SW480 (cell line): ENCODE measurements at places on chromosomes 3 and 15.
A peak's percentile ranks its signal among the peaks of the same experiment; 100 is the strongest.

GRCh38 chr3:139119331-139120025, 74.8 kb upstream of the PRR23C start:
- DNase-seq: no peak

DNA sequence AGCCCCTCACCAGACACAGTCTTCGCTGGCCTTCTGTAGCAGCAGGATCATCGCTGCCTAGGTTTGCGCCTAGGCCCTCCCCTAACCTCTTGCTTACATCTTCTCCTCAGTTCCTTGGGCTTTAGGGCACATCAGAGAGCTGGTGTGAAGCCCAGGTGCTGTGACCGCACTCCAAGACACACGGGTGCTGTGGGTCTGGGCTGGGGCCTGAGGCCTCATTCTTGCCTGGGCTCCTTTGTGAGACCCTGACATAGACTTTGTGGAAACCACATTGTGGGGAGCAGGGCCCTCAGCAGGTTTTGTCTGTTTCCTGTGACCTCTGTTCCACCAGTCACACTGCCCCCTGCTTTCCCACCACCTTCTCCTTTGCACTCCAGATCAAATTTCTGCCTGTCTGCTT, 8.0 kb downstream of the AMIGO3 start:
- DNase-seq: no peak

DNA sequence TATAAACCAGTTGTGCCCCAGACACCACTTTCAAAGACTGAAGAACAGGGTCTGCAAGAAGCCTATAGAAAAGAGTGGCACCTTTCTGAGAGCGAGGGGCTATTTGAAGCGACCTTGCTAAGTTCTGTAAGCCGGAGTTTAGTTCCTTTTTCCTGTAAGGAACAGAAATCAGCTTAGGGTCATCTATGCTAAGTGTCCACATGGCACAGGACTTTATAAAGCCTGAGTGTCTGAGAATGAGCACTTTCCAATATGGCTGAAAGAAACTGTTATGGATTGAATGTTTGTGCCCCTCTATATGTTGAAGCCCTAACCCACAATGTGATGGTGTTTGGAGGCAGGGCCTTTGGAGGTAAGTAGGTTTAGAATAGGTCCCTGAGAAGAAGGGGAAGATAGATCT, 4.0 kb upstream of the A4GNT start:
- DNase-seq: no peak

- peak; percentile 63 for DNase-seq
Measured at GRCh38 chr15:99426431-99427105, 139.2 kb upstream of the MEF2A start.

DNA sequence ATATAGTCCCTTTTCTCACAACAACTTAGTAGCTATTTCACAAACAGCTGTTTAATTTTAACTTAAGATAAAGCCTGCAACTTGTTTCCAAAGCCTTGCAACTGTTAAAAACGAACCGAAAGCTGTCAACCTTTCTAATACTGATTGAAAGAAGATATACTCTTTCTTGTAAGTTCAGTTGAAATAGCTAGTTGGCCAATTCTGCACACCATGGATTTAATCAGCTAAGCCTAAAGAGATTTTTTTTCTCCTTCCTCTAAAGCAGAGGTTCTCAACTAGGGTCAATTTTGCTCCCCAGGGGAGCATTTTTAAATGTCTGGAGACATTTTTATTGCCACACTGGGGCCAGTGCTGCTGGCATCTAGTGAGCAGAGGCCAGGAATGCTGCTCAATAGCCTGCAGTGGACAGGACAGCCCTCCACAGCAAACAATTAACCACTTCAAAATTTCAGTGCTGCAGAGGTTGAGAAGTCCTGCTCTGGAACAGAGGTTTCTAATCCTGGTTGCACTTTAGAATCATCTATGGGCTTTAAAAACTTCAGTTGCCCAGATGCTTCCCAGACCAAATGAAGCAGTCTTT, 26.2 kb downstream of the MINDY4B start:
- DNase-seq: no peak

DNA sequence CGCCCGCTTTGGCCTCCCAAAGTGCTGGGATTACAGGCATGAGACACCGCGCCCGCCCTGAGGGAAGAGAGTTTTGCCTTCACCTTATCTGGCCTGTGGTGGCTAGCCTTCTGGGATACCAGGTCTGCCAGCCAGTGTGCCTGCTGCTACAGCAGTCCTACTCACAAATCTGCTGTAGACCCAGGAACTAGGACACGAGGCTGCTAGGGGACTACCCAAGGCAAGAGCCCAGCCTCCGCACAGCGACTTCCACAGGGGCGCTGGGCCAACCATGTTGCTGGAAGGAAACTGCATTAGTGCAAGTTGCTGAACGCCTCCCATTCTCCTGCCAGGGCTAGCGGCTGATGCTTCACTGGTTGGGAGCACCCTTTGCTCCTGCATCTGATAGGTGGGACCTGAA, 53.7 kb downstream of the DHX30 start:
- DNase-seq: no peak

DNA sequence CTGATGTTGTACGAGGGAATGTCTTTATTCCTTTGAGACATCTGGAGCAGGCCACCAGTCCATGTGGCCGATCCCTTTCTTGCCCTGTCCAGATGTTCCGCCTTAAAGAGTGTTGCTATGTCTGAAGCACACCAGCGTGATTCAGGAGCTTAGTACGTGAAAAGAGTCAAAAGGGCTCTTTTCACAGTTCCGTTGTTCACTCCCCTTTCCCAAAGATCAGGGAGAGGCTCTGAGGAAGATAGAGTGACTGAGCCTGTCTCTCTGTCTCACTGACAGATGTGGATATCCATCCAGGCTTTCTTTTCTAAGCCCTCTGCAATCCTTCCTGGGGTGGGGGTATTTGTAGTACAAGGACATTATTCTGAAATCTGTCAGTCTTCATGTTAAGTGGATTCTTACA, 262.5 kb upstream of the LRTM1 start:
- peak; percentile 40 for DNase-seq

GRCh38 chr3:152578769-152579168, 256.2 kb upstream of the P2RY1 start:
- no peak for DNase-seq

- no peak for DNase-seq
Measured at GRCh38 chr3:87201727-87202126, 25.4 kb upstream of the CHMP2B start.

GRCh38 chr15:73341886-73342600, 26.7 kb downstream of the HCN4 start:
- DNase-seq: no peak

GRCh38 chr15:85289677-85290365, 90.6 kb upstream of the AKAP13 start:
- DNase-seq: peak; percentile 81

DNA sequence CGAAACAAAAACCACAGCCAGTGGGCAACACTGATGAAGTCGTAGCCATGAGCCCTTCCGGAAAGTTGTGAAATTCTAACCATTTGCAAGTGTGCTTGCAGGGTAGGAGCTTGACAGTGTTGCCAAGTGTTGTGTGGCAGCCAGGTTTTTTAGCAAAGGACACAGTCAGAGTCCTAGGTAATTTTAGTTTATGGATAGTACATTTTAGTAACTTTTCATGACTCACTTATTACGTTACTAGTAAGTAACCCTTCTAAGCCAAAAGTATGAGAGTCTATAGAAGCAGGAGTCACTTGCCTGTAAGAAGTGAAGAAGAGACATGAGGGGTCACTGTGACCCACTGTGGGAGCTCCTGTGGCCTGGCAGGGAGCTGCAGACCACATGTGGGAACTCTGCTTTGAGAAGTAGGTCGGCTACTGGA, 54.8 kb upstream of the ADPGK start:
- DNase-seq: no peak

- no peak for DNase-seq
Measured at GRCh38 chr15:27479296-27480140, 508.5 kb downstream of the GABRG3 start.

GRCh38 chr15:65916041-65916663, 46.9 kb downstream of the RAB11A start:
- DNase-seq: peak; percentile 14

- no peak for DNase-seq
Measured at GRCh38 chr3:100463646-100464155, 28.7 kb upstream of the TMEM45A start.

DNA sequence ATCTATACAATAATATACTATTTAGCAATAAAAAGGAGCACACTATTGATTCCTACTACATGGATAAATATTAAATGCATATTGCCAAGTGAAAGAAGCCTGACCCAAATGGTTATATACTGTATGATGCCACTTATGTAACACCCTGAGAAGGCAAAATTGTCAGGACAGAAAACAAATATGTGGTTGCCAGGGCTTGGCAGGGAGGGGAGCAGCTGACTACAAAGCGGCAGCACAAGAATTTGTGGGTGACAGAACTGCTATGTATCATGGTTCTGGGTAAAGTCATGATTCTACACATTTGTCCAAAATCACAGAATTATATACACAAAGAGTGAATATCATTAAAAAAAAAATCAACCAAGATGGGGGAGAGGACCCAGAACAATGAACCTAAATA, 22.5 kb downstream of the TBC1D2B start:
- no peak for DNase-seq

GRCh38 chr3:39273119-39273518, 6.7 kb downstream of the CX3CR1 start:
- DNase-seq: no peak

GRCh38 chr3:65013053-65013452, 325.3 kb upstream of the ADAMTS9 start:
- DNase-seq: no peak

DNA sequence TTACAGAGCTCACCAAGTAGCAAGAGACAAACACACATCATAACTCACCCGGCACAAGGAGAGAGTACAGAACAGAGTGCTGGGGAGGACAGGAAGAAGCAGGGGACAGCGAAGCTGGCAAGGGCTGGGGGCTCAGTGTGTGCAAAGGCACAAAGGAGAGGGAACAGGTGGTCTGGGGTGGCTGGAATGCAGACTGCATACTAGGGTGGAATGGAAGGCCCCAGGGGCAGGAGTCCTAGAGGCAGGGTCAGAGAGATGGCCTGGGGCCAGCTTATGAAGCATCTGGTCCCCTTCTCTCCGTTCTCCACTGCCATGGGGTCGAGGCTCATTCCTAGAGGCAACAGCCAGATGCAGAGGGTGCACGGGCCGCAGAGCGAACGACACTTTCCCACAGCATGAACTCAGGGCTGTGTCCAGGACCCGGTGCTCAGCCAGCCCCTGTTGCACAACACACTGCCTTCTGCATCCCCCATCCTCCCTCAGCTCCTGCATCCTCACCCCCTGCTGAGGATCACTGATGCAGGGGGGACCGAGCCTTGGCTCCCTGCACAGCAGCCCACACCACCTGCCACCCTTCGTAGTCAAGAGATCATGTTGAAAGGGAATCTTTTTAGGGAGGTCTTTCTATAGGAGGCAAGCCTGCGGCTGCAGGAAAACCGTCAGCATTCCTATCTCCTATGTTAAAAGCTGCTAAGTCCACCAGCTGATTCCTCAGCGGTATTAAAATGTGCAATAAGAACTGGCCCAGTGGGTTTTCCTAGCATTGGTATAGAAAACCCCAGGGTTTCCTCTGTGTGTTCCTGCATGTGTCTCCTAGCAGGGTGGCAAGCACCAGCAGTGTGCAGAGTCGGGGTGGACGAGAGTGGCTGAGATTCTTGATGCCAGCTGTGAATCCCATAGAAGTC, 293.5 kb downstream of the UACA start:
- no peak for DNase-seq

- peak; percentile 94 for DNase-seq
Measured at GRCh38 chr3:43638594-43639447, 17.0 kb upstream of the ANO10 start.

DNA sequence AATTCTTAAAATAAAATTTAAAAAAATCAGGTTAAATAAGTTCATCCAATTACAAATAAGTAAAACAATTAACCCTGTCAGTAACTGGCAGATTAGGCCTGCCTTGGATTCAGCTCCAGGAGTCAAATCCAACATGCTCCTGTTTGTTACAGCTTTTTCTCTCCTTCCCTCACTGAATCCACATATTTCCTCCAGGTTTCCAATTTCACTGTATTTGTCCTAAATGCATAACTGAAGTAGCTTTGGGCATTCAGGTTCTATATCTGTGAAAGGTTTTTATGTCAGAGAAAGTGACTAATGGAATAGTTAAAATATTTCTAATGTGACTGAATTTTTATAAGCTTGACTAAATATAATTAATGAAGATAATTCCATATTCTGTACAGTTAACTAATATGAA, 79.7 kb downstream of the IFT80 start:
- no peak for DNase-seq

- no peak for DNase-seq
Measured at GRCh38 chr3:43288850-43289249, 2.5 kb downstream of the SNRK start.

- no peak for DNase-seq
Measured at GRCh38 chr3:132405188-132405587, 12.1 kb upstream of the DNAJC13 start.

DNA sequence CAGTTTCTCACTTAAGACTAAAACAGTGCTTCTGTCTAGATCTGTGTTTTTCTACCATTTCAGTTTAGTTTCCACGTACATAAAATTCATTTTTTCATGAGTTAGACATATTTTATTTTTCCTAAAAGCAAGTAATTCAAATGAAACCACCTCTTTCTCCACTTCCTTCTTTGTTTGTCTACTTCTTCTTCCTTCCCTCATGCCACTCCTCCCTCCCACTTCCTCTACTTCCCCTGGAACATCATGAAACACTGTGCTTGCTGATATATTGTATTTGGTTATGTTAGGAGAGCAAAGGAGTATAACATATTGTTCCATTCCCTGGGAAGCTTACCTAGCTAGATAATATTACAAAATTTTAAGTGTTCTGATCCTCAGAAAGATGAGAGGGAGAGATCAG, 36.7 kb upstream of the GOLGA8B start:
- DNase-seq: no peak

DNA sequence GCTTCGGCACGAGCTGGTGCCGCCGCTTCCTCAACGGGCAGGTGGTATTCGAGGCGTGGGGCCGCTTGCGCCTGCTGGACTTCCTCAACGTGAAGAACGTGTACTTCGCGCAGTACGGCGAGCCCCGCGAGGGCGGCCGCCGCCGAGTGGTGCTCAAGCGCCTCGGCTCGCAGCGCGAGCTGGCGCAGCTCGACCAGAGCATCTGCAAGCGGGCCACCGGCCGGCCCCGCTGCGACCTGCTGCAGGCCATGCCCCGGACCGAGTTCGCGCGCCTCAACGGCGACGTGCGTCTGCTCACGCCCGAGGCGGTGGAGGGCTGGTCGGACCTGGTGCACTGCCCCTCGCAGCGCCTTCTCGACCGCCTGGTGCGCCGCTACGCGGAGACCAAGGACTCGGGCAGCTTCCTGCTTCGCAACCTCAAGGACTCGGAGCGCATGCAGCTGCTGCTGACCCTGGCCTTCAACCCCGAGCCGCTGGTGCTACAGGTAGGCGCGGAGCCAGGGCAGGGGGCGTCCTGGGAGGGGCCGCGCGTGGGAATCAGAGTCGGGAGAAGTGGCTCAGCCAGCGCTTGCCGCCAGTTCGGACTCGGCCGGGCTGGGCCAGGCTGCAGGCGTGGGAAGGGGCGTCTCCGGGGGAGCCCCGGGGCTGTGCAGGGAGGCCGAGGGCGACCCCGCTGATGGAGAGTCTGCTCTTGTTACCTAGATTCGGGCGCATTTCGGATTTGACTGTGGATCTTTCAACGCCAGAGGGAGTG, 1.1 kb downstream of the DIPK2A start:
- DNase-seq: peak; percentile 79

DNA sequence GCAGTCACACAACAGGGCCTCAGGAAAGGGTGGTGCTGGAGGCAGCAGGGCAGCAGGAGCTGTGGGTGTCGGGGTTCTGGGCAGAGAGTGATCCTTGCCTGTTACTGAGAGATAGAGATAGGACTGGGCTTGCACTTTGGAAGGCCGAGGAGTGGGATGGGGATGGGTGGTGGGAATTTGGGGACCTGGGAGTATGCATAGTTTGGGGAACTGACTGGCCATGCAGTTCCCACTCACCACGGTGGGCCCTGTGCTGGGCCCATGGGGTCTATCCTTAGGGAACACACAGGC, 192.5 kb upstream of the LINGO1 start:
- no peak for DNase-seq

- no peak for DNase-seq
Measured at GRCh38 chr3:69031635-69032034, 18.2 kb upstream of the EOGT start.
